ENCODE measurements at places on chromosomes 3 and 15.

GRCh38 chr15:63900306-63900705 lies 66.6 kb upstream of the HERC1 start:
- no peak for DNase-seq

DNA sequence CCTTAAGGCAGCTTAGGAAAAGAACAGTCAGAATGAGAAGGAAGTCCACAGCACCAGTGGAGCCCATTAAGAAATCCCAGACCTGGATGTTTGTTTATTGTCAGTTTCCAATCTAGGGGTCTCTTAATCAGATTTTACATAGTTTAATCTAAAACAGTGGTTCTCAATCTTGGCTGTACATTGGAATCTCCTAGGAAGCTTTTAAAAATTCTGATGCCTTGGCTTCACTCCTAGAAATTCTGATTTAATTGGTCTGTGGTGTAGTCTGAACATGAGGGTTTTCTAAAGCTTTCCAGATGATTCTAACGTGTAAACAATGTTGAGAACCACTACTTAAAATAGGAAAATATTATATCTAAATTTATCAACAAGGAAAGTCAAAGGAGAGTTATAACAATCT lies 56.6 kb upstream of the SPRED1 start:
- DNase-seq, result no peak

- no peak for DNase-seq
Observed at GRCh38 chr3:196499807-196500524, 3.6 kb downstream of the RNF168 start.

- no peak for DNase-seq
Observed at GRCh38 chr3:172993412-172993811, 147.6 kb downstream of the SPATA16 start.

- no peak for DNase-seq
Observed at GRCh38 chr15:28984421-28985315, 98.9 kb downstream of the APBA2 start.

GRCh38 chr15:101190092-101190595 lies 61.7 kb downstream of the CHSY1 start:
- DNase-seq, result no peak

GRCh38 chr15:98763179-98763578 lies 114.8 kb downstream of the IGF1R start:
- DNase-seq, result no peak

GRCh38 chr3:88618021-88618645 lies 468.4 kb downstream of the C3orf38 start:
- DNase-seq, result no peak

GRCh38 chr15:49927189-49927861 lies 191.7 kb downstream of the ATP8B4 start:
- no peak for DNase-seq

DNA sequence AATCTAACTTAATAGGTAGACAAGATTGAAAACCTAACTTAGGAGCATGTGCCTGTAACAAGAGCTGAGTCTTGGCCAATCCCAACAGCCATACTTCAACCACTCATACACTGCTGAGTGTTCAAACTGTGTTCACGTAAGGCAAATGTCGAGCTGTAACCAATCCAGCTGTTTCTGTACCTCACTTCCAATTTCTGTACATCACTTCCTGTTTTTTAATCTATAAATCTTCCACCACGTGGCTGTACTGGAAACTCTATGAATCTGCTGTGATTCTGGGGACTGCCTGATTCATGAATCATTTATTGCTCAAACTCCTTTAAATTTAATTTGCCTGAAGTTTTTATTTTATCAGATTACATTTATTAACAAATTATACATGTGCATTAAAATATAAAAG lies 44.6 kb upstream of the NEDD4 start:
- no peak for DNase-seq

DNA sequence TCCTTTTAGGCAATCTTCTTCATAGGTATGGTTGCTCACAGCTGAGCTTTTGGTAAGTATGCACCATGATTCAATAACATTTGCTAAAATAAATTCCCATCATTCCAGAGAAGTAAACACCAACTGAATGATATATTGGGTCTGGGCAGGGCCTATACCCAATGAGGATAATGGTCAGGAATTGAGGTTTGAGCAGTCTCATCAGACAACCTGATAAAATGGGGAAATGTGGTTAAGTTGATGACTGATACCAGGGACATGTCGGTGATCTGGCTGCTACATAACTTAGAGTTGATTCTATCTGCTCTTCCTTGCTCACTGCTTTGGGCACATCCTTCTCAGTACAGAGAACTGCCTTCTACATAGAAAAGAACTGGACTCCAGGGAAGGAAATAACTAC lies 92.9 kb downstream of the GPR156 start:
- DNase-seq, result no peak

DNA sequence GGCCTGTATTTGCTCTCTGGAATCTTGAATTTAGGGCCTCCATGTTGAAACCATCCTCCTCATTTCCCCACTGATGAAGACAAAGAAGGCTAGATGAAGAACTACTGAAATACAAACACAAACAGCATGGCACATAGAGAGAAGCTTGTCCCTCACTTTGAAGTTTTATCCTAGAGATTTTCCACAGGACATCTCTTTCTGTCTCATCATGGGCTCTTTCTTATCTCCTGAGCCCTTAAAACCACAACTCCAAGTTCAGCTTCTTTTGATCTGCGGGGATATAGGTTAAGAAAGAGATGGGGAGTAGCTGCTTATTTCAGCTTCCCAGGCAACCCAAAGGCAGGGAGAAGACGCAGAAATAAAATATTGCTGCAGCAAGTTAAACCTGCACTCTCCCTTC lies 213.1 kb upstream of the LRIG1 start:
- no peak for DNase-seq

DNA sequence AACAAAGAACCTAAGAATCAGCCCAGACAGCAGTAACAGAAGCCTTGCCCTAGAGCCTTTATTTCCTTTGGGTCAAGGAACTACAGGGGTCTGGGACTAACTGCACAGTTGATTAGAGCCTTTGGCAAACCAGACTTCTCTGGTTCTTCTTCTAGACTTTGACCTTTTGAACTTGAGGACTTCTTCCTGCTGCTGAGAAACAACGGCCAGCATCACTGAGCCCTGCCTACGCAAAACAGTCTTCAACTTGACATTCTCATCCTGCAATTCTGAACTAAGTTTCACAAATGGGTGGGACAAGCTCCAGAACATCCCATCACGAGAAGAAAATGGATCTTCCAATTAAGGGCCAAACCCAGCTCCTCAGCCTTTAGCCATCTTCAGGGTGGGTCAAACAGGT lies 31.4 kb downstream of the CMTM6 start:
- no peak for DNase-seq

- DNase-seq, result no peak
Observed at GRCh38 chr3:142213298-142213697, 12.1 kb downstream of the GK5 start.

GRCh38 chr3:56101576-56101975 lies 366.7 kb downstream of the ERC2 start:
- no peak for DNase-seq

All from mucosa of gallbladder (tissue), 1 donor.